HTR-8/SVneo (cell line): ENCODE measurements at places on chromosomes 4 and X.

GRCh38 chr4:128846063-128846462, 36.6 kb downstream of the JADE1 start:
- DNase-seq, result no peak

GRCh38 chr4:4333265-4333706, 43.2 kb downstream of the ZBTB49 start:
- no peak for DNase-seq

DNA sequence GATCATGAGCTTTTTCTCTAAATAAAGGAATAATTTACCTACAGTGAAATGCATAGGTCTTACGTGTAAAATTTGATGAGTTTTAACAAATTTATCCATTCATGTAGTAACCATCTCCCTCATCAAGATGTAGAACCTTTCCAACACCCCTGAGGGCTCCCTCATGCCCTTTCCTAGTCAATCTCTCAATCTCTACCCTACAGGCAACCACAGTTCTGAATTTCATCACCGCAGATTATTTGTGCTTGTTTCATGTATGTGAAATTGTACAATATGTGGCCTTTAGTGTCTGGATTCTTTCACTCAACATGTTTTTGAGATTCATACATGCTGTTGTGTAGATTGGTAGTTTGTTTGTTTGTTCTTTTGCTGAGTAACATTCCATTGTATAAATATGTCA, 2.1 kb downstream of the VGLL1 start:
- DNase-seq, result no peak

DNA sequence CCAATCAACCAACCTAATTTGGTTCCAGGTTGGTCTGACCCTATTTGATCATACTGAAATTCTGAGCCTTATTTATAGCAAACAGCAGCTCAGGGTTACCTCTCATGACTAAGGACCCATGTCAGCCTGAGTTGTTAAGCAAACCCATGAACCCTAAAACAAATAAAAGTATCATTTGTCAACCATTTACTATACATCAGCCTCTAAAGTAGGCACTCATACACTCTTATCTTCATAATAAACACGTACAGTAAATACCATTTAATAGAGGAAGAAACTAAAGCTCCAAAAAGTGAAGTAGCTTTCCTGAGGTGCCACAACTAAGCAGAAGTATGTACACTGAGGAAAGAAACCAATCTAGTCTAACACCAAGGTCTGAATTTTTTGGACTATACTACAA, 25.2 kb downstream of the MANBA start:
- no peak for DNase-seq

DNA sequence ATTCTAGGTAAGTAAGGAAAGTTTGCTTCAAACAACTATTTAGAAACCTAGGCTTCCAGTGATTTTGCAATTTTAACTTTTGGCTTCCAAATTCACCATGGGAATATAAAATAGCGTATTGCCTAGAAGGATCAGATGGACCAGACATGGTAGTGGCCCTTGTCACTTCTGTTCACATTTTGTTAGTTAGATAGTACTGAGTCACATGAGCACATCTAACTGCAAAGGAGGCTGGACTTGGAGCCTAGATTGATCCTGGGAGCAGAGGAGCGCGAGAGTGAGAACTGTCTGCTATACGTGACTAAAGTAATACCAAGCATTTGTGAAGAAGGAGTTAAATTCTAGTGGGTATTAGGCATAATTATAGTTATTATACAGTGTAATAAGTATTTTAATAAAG, 102.4 kb downstream of the ARHGAP24 start:
- no peak for DNase-seq

DNA sequence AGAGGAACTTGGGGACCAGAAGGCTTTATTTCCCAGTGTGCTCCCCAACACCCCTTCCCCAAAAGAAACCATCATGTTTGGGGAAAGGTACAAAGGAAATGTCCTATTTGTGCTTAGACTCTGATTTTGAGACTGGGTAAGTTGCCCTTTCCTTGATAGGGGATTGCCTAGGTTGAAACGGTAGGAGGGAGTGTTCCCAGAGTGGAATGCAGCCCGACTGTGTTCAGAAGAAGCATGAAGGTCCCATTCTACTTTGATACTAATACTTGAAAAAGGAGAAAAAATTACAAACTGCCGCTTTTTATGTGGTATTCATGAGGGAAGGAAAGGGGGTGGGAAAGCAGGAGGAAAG, 32.4 kb upstream of the TMEM131L start:
- no peak for DNase-seq

DNA sequence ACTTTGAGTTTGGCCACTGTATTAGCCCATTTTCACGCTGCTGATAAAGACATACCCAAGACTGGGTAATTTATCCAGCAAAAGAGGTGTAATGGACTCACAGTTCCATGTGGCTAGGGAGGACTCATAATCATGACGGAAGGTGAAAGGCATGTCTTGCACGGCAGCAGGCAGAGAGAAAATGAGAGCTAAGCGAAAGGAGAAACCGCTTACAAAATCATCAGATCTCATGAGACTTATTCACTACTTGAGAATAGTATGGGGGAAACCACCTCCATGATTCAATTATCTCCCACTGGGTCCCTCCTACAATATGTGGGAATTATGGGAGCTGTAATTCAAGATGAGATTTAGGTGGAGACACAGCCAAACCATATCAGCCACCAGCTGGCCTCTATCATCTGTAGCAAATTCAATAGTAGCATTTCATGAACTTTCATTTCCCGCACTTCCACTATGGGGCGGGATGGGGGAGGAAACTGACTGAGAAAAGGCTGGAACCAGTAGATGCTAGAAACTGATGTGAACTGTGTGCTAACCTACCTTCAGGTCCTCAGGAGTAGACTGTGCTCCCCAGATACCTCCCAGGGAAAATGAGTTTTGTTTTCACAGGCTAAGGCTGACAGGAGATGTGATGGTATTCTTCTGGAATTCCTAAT, 35.3 kb upstream of the LGI2 start:
- no peak for DNase-seq

DNA sequence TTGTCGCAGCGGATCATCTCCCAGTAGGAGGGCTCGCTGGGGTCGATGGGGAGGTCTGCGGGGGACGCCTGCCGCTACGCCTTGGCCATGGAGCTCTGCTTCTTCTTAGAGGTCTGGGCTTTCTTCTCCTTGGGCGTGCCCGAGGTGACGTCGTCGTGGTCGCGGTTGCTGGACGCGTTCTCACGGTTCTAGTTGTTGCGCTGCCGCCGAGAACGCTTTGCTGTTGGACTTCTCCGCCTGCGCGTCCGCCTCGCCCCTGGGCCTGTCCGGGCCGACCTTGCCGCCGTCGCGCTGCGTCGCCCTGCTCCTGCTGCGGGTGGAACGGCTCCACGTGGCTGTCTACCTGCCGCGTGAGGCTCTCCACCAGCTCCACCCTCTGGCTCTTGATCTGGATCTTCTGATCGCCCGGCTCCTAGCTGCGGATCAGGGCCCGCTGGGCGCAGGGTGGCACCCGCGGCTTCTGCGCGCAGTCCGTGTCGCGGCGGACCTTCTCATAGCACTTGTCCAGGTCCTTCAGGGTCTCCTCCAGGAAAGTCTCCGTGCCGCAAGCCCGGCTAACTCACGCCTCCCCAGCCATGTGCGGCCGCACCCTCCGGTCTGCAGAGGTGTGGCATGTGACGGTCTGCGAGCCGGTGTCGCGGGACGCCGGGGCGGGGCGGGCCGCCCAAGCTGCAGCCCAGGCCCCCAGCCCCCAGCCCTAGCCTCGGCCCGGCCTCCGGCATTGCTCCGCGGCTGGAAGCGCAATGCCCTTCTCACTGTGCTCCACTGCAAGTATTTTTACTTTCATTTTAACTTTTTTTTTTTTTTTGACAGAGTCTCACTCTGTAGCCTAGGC, 40.5 kb upstream of the OGT start:
- no peak for DNase-seq

GRCh38 chrX:132384301-132384700, 104.5 kb downstream of the MBNL3 start:
- DNase-seq, result no peak

DNA sequence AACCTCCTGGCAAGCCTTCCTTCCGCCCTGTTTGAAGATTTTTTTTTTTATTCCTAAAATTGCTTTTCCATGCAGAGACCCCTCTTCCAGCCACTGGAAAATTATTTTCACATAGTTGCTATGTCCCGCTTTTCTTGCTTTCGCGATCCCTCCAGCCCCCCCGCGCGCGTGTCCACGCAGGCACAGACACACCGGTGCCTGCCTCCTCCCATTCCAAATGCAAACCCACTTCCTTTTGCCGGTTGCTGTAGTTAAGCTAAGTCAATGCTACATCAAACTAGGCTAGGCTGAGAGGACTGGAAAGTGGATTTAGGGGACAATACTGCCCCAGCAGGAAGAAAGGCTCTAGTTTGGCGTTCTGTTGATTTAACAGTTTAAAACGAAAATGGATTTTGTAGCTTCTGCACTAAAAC, 111.0 kb downstream of the DHX15 start:
- DNase-seq, result peak; percentile 38

DNA sequence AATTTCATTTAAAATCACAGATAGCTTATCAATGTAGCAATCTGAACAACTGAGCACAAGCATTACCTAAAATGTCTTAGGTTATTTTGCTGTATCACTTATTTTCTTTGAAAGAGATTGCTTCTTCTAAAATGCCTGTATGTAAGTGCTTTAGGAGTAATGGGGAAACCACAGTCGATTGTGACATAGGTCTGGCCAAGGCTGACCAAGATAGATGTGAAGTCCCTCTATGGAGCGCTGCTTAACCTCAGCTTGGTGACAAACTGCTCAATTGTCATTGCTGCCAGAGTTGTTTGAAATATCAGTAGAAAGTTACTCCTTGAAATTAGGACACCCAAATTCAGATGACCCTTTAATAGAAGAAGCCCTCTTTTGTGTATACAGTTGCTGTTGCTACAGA, 401.9 kb upstream of the NDST4 start:
- no peak for DNase-seq
